Activated CD8-positive, alpha-beta memory T cell treated with anti-CD3 and anti-CD28 coated beads for 4 hours (primary cell): ENCODE measurements at places on chromosomes 6 and 20.

GRCh38 chr6:93293872-93294271, 125.5 kb downstream of the EPHA7 start:
- DNase-seq, result no peak

- no peak for DNase-seq
These were observed 11.5 kb upstream of the ALDH8A1 start for GRCh38 chr6:134961366-134961765.

- DNase-seq, result no peak
These were observed 75.0 kb downstream of the ELOVL4 start for GRCh38 chr6:79872303-79872702.

DNA sequence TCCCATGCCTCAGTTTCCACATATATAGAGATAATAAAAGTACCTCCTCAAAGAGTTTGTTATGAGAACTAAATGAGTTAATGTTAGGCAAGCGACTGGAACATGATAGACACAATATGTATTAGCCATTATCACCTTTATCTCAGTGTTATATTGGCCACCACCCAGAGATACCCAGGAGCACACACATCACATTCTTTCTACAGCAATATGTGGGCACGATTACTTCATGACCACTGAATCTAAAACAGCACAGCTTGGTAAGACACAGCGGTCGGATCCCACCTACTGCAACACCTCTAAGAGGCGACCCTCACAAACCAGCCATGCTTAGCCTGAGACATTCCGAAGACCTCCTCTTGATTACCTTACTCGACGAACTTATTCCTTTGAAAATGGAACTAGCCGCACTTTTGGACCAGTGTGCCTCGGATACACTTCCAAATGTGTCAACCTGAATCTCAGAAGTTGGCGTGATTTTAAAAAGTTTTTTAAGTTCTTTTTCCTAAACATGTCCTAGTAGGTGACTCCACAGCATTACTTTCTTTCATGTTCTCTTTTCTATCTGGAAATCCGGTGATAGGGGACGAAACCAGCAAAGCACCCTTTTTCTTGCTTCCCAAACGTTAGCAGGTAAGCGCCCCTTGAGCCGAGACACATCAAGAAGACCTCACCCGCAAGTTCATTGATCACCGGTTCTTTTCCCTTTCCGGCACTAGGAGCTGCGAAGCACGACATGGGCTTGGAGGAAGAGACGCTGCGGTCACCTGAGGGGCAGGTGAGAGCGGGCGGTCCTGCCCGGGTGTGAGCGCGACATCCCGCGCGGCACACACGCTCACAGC, 923 bp downstream of the GMDS start:
- no peak for DNase-seq
